ENCODE measurements at places on chromosomes 16 and 17.
A peak's percentile ranks its signal among the peaks of the same experiment; 100 is the strongest.

DNA sequence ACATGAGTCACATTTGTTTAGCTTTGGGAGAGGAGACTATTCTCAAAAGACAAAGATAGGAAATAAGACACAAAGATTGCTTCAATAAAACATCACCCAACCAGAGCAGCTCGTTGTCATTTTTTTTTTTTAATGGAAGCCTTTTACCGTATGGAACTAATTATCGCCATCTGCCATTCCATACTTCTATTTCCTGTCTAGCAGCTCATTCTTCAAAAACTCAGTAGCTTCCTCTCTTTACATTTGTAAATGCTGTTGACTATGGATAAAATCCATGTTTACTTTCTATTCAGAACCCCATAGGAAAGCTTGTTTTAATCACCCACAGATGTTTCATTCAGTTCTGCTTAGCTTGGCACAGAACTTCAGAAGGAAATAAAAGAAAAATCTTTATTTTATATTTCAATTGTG is 110.0 kb upstream of the PSMD7 start:
- no peak for DNase-seq

DNA sequence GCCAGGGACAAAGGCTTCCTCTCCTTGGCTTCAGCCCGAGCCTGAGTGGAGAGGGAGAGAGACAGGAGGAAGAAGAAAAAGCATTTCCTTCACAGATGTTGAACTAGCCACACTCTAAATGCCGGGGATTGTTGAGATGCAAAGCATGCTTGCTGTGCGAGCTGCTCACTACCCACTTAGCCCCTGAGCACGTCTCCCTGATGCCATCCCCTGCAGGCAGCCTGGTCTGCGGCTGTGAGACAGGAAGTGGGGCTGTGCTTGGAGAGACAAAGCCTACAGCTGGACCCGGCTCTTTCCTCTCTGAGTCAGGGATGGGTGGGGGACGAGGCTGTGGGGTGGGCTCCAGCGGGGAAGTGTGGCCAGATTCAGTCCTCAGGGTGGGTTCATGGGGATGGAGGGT is 13.7 kb downstream of the WNT9B start:
- DNase-seq: no peak

- no peak for DNase-seq
Measured at GRCh38 chr17:7108981-7109380, 5.6 kb downstream of the ASGR2 start.

- DNase-seq: peak; percentile 90
Measured at GRCh38 chr17:63697341-63698286, 2.3 kb downstream of the LIMD2 start.

- DNase-seq: no peak
Measured at GRCh38 chr16:15586716-15587115, 56.2 kb downstream of the MARF1 start.

- no peak for DNase-seq
Measured at GRCh38 chr16:69590590-69590989, 24.8 kb downstream of the NFAT5 start.

DNA sequence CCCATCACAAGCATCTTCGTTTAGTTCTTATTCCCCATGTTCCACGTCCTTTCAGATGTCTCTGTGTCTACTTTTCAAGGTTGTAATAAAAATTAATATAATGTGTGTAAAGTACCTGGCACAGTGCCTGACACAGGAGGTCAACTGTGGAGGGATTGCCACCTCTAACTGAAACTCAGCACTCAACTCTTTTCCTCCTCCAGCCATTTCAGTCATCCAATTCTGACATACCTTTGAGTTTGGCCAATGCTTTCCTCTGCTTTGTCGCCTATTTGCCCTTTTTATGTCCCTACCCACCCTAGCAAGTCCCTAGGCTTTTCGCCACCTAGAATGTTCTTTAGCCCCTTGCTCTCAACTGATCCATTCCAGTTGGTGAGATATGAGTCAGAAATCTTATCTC is 1.6 kb downstream of the UBE2Z start:
- no peak for DNase-seq

DNA sequence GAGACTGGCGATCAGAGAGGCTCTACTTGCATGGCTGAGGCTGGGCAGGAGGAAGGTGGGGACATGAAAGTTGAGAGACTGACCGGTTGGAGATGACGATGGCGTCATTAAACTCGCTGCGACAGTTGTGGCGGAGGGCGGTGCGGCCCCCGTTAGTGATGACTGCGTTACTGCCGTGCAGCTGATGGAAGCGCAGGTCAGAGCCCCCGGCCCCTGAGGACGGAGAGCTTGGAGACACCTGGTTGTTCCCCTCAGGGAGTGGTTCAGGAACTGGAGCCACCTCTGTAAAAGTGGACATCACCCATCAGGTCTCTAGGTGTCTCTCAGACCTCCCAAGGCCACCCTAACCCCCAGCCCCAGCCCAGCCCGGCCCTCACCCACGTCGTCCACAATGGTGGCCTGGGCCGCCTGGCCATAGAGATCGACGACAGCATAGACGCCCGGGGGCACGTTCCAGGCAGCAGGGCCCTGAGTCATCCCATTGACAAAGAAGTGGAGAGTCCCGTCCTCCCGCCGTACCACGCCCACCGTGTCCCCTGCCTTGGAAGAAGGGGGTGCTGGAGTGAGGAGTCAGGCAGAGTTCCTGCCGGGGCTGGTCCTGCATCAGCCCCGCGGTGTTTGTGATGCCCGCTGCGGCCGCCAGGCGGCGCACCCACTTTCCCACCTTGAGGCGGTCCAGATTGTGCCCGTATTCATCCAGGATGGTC is 5.3 kb downstream of the NEURL4 start:
- peak; percentile 37 for DNase-seq

DNA sequence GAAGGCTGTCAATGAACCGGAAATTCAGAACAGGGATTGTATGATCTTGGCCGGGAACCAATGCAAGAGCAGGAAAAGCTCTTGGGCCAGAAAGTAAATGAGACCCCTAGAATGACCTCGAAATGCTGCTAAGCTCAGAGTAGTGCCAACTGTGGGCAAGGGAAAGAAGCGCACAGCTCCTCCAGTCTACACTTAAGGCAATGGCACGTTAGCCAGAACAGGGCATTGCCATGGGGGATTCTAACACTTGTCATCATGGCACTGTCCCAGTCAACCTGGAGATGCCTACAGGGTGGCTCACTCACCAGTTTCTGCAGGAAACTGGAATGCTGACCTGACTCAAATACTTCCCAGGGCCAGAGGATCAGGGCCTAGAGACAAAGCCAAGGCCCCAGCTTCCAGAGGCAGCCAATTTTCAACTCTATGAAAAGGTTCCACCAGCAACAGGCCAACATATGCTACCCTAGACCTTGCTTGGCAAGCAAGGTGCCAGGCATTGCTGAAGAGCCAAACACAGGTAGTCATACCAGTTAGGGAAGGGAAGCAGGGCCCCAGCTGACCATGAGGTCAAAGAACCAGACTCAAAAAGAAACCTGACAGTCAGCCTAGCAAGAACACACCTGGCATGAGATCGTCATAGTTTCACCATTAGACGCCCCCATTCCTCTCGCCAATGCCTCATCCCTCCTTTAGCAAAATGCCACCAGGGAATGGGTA is 34.9 kb downstream of the ARHGAP17 start:
- no peak for DNase-seq

GRCh38 chr17:13725288-13725990 is 123.7 kb upstream of the HS3ST3A1 start:
- DNase-seq: no peak

DNA sequence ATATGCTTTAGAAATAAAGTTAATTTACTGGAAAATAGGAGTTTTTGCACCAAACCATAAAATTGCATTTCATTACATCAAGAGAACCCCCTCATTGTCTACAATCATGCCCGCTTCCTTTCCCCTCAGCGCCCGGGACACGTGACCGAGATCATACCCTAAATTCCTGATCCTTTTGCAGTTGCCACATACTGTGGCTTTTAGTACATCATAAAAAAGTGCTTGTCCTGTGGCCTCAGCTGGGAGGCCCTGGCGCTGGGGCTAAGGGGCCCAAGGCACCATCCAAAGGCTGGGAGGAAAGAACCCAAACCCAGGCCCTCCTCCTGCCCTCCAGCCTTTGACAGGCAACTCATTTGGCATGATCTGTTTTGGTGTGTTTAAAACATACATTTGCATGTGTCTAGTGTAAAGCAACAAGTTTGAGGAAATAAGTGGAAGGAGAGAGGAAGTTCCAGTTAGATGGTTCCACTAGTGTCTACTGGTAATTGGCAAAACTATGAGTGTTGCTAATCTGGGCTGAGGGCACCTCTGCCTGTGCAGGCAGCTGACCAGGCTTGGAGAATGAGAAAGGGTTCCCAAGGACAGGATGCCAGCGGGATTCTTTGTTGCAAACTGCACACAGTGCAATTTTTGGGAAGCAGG is 6.0 kb downstream of the CDK5R1 start:
- no peak for DNase-seq

- DNase-seq: no peak
Measured at GRCh38 chr17:57548421-57549410, 196.4 kb downstream of the CCDC182 start.

DNA sequence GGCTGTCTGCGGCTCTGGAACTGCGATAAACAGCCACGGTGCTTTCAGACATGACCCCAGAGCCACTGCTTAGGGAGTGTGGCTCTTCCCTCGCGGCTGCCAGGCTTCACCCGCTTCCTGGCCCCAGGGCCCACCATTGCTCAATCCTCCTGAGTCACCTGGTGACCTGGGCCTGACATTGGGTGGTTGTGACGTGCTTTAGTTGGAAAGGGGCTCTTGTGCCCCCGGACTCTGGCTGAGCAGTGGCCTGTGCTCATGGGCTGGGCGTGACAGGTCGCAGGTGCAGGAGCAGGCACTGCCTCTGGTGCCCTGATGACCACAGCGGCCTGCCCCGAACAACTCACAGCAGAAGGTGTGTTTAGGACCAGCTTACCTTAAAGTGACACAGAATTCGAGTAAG is 8.6 kb upstream of the NUDT16L1 start:
- no peak for DNase-seq

DNA sequence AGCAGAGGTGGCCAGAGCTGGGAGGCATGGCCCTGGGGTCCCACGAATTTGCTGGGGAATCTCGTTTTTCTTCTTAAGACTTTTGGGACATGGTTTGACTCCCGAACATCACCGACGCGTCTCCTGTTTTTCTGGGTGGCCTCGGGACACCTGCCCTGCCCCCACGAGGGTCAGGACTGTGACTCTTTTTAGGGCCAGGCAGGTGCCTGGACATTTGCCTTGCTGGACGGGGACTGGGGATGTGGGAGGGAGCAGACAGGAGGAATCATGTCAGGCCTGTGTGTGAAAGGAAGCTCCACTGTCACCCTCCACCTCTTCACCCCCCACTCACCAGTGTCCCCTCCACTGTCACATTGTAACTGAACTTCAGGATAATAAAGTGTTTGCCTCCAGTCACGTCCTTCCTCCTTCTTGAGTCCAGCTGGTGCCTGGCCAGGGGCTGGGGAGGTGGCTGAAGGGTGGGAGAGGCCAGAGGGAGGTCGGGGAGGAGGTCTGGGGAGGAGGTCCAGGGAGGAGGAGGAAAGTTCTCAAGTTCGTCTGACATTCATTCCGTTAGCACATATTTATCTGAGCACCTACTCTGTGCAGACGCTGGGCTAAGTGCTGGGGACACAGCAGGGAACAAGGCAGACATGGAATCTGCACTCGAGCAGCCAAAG is 2.3 kb downstream of the CSF3 start:
- no peak for DNase-seq

GRCh38 chr16:75206749-75207451 is at the start of gene CTRB2:
TSS of gene CTRB2 (minus strand) at chr16:75207161. CDS start at chr16:75207141, 20 bp downstream.
- no peak for DNase-seq

DNA sequence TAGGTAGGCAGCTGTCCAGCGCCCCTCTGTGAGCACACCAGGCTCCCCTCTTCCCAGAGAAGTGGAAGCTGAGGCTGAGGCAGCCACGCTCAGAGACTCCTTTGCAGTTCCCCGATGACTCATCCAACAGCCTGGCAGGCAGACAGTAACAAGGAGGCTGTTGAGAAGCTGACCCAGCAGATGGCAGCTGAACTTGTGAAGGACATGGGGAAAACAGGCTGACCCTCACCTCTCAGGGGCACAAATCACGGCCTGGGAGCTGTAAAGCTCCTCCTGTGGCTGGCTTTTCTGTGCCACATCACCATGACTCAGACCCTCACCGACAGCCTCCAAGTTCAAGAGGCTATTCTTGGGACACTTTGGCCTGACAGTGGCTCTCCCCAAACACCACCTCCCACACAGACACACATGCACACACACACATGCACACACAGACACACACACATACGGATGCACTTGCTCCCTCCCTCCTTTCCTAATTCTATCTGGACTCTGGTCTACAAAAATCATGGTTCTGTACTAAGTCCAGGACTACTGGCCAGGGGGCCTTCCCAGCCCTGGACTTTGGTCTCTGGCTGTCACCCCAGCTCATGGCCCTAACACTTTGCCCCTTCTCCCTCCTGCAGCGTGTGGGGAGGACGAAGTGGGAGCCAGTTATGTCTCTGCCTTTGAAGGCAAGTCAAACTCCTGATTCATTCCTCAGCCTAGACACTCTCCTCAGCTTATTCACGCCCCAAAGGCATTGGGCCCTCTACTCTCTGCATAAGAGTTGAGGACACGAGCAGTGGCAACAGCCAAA is 23.2 kb downstream of the MAP3K14 start:
- DNase-seq: peak; percentile 32

- DNase-seq: peak; percentile 89
Measured at GRCh38 chr16:1308036-1308976, 1.1 kb upstream of the UBE2I start.

- no peak for DNase-seq
Measured at GRCh38 chr17:59093145-59093701, 13.5 kb downstream of the TRIM37 start.

- peak; percentile 69 for DNase-seq
Measured at GRCh38 chr16:67169642-67170167, 633 bp upstream of the NOL3 start.

DNA sequence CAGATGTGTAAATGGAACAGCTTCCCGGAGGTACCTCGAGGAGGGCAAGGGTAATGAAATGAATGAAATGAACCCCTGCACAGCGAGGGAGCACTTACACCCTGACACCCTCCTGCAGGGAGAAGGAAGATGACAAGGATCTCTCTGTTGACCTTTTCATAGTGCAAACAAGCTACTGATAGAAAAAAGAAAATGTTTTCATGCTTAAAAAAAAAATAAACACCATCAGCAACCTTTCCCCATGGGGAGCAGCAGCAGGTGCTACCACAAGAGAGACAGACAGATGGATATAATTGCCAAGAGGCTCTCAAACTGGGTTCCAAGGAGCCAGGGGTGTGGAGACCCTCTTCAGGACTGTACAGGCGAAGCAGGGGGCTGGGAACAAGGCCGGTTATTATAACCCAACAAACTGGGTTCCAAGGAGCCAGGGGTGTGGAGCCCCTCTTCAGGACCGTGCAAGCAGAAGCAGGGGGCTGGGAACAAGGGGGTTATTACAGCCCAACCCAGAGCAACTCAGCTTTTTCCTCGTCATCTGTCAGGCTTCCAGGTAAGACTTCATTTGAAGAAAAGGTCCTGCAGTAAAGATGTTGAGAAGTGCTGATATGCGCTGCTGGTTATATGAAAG is 718 bp upstream of the RPH3AL start:
- DNase-seq: no peak
